HuH-7.5 (cell line): ENCODE measurements at places on chromosomes 4 and X.

- peak; percentile 30 for DNase-seq
Observed at GRCh38 chr4:54225598-54226403, 3.3 kb upstream of the PDGFRA start.

DNA sequence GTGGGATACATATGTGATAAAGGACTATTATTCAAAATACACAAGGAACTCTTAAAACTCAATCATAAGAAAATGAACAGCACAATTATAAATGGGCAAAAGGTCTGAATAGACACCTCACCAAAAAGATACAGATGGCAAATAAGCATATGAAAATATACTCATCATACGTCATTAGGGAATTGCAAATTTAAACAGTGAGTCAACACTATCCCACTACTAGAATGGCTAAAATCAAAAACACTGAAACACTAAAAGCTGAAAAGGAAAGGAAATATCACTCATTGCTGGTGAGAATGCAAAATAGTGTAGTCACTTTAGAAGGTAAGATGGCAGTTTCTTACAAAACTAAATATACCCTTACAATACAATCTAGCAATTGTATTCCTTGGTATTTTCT is 597.0 kb upstream of the PABPC4L start:
- no peak for DNase-seq

DNA sequence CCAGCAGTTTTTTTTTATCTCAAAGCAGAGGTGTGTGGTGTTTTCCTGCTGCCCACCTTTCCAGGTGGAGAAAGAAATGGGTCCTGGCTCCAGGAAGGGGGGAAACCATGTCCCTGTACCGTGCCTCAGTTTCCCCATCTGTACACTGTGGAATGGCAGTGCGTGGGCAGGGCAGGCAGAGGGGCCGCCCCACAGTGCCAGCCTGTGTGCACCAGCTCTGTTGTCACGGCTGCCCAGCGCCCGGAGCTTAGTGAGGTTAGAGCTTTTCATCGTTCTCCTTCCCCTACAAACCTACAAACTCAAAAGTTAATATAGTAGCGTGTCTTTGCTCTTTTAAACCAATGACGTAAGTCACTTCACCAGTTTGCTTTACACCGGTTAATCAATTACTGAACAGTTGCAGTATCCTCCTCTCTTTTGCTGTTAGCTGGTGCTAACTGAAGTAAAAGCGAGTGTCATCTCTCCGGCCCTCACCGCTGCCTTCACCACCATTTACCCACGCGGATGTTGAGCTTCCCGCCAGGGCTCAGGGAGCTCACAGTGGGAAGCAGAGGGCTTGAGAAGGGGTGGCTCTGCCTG is 114.8 kb upstream of the ADRA2C start:
- no peak for DNase-seq

GRCh38 chrX:105297041-105297440 is 76.5 kb upstream of the TEX13A start:
- DNase-seq: no peak

DNA sequence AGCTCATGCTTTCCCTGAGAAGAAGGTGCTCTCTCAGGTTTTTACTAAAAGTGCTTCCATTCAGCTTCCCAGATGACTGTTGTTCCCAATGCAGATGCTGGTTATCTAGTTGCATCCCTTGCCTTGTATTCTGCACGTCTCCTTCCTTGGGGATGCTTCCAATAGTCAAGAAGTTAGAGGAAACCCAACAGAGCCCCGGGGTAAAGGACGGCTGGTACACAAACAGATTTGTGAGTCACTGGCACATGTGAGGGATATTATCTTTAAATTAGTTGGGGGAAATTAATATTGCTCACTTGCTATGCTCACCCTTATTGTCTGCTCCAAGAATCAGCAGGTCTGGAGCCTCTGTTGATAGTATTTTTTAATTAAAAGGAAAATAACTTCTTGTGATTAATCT is 465.2 kb upstream of the BOD1L1 start:
- no peak for DNase-seq

GRCh38 chrX:69125094-69125493 is 40.2 kb downstream of the PJA1 start:
- no peak for DNase-seq

GRCh38 chr4:56657128-56657527 is 24.0 kb downstream of the HOPX start:
- DNase-seq: no peak

GRCh38 chr4:145034727-145035211 is 63.2 kb downstream of the ANAPC10 start:
- no peak for DNase-seq

DNA sequence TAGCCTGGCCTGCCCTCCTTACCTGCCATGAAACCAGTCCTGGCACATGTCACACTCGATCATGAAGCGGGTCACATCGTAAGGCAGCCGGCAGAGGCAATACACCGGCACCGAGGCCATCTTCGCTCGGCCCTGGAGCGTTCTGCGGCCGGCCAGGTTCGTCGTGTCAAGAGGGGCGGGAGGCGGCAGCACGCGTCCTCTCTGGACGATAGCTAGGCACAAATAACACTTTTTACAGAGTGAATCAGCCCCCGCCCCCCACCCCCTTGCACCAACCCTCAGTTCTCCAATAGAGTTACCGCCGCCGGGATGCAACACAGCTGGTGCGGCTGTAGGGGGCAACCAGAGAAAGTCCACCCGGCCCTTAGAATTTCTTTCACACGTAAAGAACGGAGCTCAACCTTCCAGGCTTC is 1.7 kb downstream of the PHF8 start:
- no peak for DNase-seq

- DNase-seq: no peak
Observed at GRCh38 chr4:152328582-152328981, 207.3 kb downstream of the FBXW7 start.

- DNase-seq: no peak
Observed at GRCh38 chrX:47232803-47233332, at the start of gene USP11. Gene USP11 (plus strand): TSS chrX:47233009. CDS start chrX:47233044, 35 bp downstream.

DNA sequence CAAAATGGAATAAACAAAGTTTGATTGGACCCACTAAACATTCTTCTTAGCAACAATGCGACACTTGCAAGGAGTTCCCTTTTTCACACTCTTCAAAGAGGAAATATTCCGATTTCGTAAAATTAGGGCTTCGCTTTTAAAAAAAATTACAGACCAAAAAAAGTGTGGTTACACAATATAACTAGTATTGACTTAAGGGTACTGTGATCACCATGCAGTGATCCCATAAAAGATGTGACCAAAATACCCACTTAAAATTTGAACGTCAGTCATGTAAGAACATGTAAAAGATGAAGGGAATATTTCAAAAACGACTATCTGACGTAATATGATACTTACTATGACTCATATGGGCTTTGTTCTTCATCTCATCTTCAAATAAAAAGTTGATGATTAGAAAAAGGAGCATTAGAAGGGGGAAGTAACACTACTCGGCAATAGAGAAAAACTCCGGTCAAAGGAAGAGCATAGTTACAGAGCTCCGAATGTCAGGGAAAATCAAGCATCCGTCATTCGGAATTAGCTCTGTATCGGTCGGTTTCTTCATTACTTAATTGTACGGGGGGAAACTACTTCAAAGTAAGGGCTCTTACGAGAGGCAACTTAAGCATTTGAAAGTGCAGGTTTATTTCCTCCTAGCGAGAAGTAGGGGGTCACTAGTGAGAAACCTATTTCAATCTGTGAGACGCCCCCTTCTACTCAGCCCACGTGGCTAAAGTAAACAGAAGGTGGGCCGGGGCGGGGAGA is 1.3 kb upstream of the TET2 start:
- DNase-seq: no peak

DNA sequence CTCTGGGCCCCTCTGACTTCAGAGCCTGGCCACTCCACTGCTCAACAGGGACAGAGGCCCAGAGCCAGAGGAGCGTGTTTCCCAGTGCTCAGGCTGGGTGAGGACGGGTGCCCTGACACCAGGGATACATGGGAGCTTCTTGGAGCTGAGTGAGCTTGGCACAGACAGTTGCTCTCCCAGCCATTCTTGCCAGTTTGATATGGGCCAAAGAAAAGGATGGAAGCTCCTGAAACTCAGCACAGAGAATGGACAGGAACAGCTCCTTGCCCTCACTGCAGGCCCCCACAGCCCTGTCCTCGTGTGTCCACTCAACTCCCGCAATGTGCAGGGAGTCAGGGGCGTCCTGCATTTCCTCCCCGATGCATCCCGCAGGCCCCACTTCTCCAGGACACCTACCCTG is 38.8 kb downstream of the NSG1 start:
- DNase-seq: no peak

- no peak for DNase-seq
Observed at GRCh38 chr4:137892134-137892533, 350.0 kb downstream of the SLC7A11 start.

DNA sequence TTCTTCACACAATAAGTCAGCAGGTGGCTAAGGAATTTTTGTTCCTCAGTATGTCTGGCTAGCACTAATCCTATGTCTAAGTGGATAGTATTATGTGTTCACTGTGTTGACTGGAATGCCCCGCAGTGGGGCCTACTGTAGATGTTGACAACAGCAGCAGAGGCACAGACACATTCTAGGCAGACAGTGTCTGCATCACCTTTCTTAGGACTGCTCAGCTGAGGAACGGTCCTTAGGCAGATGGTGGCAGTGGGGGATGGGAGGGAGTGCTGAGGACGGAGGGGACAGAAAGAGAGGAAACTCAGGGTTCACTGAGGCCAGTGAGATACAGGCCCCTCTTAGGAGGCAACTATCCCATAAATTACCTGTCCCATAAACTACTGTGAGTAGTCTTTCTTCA is 44.6 kb upstream of the LEF1 start:
- DNase-seq: no peak

- DNase-seq: no peak
Observed at GRCh38 chr4:111754003-111754402, 391.3 kb upstream of the FAM241A start.

- no peak for DNase-seq
Observed at GRCh38 chrX:14232688-14233087, 203.0 kb upstream of the GEMIN8 start.

DNA sequence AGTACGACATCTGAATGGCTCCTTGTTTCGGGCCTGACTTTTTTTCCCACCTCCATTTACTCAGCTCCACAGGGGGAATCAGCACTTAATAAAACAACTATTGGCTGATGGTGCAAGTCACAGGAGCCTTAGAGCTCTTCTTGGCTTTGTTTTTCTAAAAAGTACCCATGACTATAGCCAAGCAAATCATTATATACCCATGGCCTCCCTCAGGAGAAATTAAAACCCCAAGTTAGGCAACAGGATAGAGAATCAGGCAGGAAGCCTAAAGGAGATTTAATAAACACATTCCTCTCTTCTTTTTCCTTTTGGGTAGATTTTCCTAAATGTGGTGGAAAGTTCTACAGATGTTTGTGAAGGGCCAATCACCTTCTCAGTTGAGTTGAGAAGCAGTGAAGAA is 91.9 kb upstream of the RBPJ start:
- no peak for DNase-seq

- no peak for DNase-seq
Observed at GRCh38 chr4:26173619-26174018, 147.2 kb upstream of the RBPJ start.

DNA sequence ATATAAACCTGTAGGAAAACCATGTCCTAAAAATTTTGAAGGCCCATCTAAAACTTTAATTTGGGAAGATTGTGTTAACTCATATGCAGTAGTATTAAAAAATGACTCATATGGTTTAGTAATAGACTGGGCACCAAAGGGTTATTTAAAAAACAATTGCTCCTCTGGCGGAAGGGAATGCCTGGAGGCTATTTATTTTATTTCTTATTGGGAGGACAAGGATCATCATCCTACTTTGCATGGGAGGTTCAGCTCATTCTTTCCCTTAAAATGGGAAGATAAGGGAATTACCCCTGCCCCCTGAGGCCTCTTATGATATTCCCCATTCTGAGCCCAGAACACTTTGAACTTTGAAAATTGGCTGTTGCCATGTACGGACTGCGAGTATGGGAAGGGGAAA is 29.7 kb upstream of the MGST2 start:
- DNase-seq: no peak

GRCh38 chrX:130413415-130413814 is 11.6 kb downstream of the RBMX2 start:
- DNase-seq: no peak

- DNase-seq: no peak
Observed at GRCh38 chr4:64882311-64883086, 473.2 kb upstream of the TECRL start.

- DNase-seq: no peak
Observed at GRCh38 chr4:163901319-163901718, 406.8 kb downstream of the TMA16 start.
